Stimulated activated naive CD4-positive, alpha-beta T cell (primary cell): ENCODE measurements at places on chromosomes 5 and 9.
A peak's percentile ranks its signal among the peaks of the same experiment; 100 is the strongest.

- no peak for DNase-seq
Measured at GRCh38 chr5:59221769-59222168, 638.9 kb downstream of the RAB3C start.

- no peak for DNase-seq
Measured at GRCh38 chr9:69757996-69758675, 1.7 kb downstream of the PTAR1 start.

- DNase-seq, result no peak
Measured at GRCh38 chr5:55072666-55073065, 29.8 kb upstream of the GZMA start.

GRCh38 chr5:167284222-167284890 is 1007.1 kb upstream of the WWC1 start:
- DNase-seq, result no peak

- no peak for DNase-seq
Measured at GRCh38 chr9:96875461-96876142, 21.3 kb upstream of the ZNF782 start.

- DNase-seq, result no peak
Measured at GRCh38 chr9:114031948-114032840, 45.9 kb downstream of the AMBP start.

DNA sequence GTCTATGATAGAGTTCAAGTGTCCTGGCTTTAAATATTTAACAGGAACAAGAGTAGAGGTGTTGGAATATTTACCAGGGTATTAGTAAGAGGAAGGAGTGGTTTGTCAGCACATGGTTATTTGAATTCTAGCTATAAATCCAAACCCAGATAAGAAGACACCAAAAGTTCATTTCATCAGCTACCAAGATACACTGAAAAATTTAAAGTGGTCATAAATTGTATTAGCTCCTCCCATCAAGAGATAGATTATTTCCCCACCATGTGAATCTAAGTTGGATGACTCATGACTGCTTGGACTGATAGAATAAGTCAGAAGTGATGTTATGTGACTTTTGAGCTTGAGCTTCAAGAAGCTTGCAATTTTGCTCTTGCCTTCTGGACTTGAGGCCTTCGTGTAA is 72.1 kb upstream of the GRAMD2B start:
- DNase-seq, result no peak

DNA sequence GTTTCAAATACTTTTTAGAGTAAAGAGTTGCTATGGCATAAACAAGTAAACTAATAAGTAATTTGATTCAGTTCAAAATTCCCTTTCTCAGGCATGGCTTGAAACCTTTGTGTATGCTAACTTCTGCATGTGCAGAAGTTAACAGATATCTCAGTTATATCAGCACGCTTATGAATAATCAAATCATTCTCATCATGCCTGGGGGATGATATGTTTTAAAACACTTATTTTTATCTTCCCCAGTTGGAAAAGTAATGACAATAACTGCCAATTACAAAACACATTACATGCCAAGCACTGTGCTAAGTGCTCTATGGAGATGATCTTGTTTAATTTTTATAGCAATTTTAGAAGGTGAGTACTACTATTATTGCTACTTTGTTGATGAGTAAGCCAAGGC is 146.4 kb downstream of the YIPF5 start:
- no peak for DNase-seq

DNA sequence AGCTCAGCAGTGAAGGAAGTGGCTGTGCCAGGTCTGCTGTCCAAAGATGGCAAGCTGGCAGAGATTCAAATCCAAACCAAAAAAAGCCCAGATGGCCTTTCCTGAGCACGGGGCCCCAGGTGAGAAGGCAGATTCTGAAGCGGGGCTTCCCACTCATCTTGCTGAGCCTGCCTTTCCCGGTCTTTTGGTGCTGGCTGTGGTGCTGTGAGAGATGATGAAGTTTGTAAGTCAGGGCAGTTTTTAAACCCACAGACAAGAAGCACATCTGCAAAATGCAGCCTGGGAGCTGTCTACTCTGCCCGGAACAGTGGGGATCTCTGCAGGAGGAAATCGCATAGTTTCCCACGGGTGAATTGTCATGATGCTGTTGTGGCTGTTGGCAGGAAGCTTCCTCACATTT is 85.0 kb upstream of the IRX4 start:
- no peak for DNase-seq

DNA sequence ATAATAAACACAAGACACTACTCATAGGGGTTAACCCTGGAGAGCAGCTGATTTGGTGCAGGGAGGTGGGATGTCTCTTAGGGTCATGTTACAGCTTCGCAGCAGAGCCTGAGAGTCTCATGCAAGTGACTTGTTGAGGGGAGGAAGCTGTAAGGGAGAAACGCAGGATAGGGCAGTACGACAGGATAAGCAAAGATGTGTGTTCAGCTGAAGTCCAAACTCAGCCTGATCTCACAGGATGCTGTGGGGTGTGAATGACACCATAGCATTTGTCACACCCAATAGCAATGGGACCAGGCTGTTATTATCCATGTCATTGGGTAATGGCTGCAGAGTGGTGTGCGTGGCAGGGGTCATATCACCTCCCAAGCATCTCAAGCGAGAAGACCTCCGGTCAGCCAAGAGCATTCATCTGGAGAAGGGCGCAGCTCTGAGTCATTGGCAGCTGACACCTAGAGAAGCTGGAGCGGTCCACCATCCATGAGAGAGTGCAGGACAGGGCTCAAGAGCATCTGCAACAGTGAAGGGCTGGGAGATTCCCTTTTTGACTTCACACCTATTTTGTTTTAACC is 49.2 kb upstream of the RPL26L1 start:
- no peak for DNase-seq

DNA sequence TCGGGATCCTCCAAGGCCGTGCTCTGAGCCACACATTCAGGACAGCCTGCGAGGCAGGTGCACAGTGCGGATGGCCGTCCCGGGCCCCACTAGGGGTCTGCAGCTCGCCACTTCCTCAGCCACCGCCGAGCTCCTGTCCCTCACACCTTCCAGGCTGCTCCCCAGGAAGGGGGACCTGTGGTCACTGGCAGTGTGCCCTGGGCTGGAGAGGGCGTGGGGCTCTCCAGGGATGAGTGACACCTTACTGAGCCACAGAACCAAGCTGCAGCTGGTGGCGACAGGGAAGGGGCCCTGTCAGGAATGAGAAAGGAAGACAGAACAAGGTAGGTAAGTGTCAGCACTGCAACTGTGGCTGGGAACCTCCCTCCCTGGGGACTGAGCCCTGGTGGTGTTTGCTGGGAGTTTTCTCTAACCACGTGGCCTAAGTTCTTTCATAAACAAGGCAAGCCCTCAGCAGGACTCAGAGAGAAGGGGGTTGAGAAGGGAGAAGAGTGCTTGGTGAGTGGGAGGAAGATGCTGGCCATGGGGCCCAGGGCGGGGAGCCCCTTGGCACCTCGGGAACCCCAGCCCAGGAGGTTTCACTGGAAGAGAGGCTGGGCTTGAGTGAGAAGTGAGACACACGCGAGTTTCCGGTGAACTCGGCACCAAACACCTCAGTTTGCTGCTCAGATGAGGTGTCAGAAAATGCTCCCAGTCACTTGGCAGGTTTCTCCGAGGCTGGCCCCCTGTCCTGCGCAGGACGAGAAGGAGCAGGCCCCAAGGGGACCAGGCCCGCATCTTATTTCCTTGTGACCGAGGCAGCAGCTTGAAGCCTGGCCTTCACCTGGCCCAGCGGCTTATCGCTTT is 5.2 kb downstream of the IL13 start:
- no peak for DNase-seq

DNA sequence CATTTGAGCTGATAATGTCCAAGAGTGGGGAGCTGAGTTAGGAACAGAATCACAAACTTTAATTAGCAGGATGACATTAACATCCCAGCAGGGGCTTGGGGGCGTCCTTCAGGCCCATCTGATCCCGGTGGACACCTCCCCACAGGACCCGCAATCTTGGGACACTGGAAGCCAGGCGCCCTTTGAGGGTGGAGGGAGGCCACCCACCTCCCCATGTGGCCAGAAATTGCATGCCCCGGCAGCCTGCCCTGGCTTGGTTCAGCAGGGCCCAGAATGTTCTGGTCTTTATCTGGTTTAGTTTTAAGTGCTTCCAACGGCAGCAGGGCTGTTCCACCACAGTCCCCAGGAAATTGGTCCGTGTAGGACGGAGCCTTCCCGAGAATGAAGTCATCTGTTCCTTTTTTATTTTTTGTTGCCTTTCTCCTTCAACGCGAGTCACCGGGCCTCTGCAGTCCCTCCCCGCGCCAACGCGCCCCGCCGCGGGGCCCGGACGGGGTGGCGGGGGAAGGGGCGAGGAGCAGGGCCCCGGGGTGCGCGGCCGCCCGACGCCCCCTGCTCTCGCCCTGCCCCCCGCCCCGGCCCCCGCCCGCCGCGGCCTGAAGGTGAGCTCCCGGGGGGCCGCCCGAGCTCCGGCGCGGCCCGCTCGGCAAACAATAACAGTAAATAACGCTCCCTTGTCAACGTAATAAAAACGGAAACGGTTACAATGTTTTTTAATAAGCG is 207.9 kb downstream of the C9orf50 start:
- DNase-seq, result peak; percentile 54

DNA sequence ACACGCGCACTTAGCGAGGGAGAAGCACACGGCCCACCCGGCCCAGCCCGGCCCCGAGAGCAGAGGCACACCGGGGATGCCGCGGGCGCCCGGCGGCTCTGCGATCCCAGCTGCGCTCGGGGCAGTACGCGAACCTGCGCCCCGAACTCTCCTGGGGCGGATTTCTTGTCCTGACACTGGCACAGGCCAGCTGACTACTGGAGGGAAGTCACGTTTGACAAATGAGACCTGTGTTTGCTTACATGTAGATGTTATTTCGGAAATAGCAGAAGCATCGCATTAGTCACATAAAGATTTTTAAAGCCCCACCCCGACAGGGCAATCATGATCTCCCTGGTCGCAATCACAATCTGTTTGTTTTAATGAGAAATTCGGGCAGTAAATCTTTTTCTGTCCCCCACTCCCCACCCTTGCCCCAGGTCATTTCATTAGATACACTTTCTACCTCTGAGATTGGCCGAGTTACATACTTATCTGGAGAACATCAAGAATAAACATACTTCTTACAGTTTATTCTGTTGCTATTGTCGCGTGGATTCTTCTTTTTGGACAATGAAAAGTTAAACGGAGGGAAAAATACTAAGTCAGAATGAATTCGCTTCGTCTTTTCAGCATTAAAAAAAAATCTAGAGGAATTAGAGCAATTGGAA is 518.9 kb downstream of the CTNND2 start:
- no peak for DNase-seq

- peak; percentile 21 for DNase-seq
Measured at GRCh38 chr9:126514037-126514821, 99.5 kb upstream of the LMX1B start.

DNA sequence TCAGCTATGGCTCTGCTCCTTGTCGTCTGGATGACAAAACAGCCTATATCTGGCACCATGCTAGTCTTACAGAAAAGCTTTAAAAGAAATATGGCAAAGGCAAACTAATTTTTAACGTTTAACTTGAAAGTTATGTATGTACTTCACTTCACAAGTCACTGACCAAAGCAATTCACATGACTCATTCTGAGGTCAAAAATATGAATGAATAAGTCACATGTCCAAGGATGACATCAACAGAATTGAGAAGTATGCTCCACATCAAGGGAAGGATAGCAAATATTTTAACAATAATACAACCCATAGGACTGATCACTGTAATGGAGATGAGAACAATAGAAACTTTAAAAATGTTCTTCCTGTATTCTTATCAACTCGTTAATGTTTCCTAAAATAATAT is 1072.6 kb upstream of the NUDT12 start:
- DNase-seq, result no peak

GRCh38 chr5:14489643-14490042 is 91.9 kb upstream of the OTULINL start:
- no peak for DNase-seq

- DNase-seq, result no peak
Measured at GRCh38 chr9:131630205-131630831, 85.0 kb downstream of the PRRT1B start.

DNA sequence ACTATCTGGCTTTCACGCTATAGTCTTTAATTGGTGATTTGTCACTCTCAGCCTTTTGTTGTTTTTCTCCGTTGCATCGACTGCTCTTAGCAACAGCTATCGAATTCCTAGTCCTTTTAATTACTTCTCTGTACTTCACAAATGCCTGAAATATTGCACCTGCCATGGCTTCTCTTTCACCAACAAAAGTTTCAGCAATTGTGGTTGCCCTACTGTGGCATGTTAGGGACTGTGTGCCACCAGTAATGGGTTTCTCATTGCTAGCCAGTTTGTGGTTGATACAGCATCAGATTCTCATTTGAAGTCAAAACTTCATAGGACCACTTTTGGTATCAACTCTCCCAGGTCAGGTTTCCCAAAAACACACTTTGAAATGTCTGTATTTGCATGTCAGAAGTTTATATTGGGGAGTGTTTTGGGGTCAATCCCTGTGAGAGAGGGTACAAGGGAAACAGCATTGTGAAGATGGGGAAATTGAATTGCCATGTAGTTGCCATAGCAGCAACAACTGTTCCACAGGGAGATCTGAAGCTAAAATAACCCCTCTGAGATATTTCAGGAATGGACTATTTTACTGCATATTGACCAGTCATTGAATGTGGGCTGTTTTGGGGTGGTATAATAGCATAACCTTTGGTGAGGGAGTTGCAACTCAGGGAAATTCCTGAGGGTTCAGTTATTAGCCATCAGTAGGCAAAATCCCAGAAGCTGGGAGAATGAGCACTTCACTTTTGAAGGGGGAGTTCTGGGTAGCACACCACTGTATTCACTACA is 99.2 kb downstream of the WDR70 start:
- DNase-seq, result no peak
